ENCODE measurements at places on chromosomes 2 and 18. TPM values are rescaled to one million over a fixed set of nuclear protein-coding genes. Genes with fewer than 3 reads are reported as not detected.

The PDE11A gene
- 0.09 TPM for total RNA-seq

The ZNF385B gene
- total RNA-seq = not detected

The CIB4 gene
- not detected for total RNA-seq

The LCT gene
- total RNA-seq = under 0.01 TPM

The TTC39C gene
- total RNA-seq = 2.0 TPM

The ANKRD23 gene
- total RNA-seq = 1.5 TPM

The C1QL2 gene
- not detected for total RNA-seq

The CENPO gene
- total RNA-seq = 24.9 TPM

The DOK6 gene
- total RNA-seq = 1.0 TPM

The PAX8 gene
- total RNA-seq = 0.68 TPM

The ERFE gene
- total RNA-seq = 0.34 TPM

The COL5A2 gene
- total RNA-seq = 72.6 TPM

The TIA1 gene
- total RNA-seq = 147 TPM

Data from dermis blood vessel endothelial cell (primary cell).